ENCODE measurements at places on chromosomes 12 and 14.

- DNase-seq: no peak
Observed at GRCh38 chr12:92537290-92537960, 165.4 kb upstream of the PLEKHG7 start.

DNA sequence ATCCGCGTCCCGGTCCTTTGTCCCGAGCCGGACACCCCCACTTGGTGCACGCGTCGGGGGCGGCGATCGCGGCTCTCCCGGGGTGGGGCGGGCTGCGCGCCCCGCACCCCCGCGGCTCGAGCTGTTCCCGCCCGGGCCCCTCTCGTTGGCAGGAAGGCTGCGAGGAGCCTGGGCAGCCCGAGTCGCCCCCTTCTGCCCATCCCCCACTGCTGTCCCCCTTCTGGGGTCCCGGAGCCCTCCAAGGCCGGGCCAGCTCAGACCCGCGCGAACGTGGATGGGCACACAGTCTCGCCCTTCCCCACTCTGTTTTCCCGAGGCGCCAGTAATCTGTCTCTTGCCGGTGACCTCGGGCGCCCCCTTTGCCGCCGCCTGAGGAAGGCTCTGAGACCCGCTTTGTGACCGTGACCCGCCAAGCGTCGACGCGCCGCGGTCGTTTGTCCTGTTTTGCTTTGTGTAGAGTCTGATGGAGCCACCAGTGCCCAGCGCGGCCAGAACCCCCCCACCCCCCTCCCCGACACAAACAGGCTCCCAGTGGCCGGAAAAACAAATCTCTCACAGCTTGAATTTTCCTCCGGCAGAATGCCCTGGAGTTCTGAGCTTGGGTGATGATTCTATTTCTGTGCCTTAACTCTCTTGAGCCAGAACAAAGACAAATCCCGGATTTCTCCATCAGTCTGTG, 610 bp downstream of the C14orf132 start:
- DNase-seq: no peak

GRCh38 chr12:94157981-94158411, 9.6 kb downstream of the PLXNC1 start:
- no peak for DNase-seq

GRCh38 chr12:6853626-6854025, 1.7 kb downstream of the USP5 start:
- DNase-seq: no peak

GRCh38 chr12:13238204-13238603, 41.7 kb downstream of the EMP1 start:
- DNase-seq: no peak

Data from activated CD4-positive, alpha-beta T cell treated with anti-CD3 and anti-CD28 coated beads, Interleukin-2, amount 50 U/mL, for 4 hours (primary cell).